ENCODE measurements at places on chromosomes 12 and 14.

DNA sequence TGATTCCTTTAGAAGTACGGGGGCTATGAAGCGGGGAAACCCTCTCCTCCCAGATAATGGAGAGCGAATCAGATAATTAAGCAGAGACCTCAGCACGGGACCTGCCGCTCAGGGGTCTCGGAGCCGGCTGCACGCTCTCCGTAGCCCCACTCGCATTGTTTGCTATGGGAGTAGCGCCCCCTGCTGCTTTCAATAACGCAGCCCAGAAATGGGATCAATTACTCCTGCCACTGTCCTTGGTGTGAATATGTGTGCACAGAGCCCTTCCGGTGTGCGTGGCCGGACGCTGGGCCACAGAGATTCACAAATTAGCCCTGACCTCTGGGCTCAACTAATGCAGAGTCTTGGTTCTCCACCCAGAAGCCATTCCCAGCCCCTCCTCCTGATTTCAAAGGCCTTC lies 76.4 kb upstream of the TMEM132C start:
- H3K27me3 ChIP-seq: no peaks in the 10 kb centered on the region
- no peak for DNase-seq
- no peak overlapping the region for H3K27ac ChIP-seq
- H3K4me1 ChIP-seq: no peaks in the 10 kb centered on the region
- no peaks in the 10 kb centered on the region for H3K36me3 ChIP-seq

GRCh38 chr12:14357486-14357885 lies 8.0 kb upstream of the ATF7IP start:
- H3K36me3 ChIP-seq: no peaks in the 10 kb centered on the region
- no peak overlapping the region for H3K4me3 ChIP-seq
- H3K27ac ChIP-seq: no peak overlapping the region
- no peaks in the 10 kb centered on the region for H3K4me1 ChIP-seq
- H3K27me3 ChIP-seq: no peaks in the 10 kb centered on the region

DNA sequence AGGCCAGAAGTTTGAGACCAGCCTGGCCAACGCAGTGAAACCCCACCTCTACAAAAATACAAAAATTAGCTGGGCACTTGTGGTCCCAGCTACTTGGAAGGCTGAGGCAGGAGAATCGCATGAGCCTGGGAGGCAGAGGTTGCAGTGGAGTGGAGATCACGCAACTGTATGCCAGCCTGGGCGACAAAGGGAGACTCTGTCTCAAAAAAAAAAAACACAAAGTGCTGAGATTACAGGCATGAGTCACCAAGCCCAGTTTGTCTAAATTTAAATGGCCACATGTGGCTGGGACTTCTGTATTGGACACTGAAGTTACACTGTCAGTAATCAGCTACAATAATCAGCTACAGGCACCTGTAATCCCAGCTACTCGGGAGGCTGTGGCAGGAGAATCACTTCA lies 100.9 kb upstream of the AEBP2 start:
- H3K4me1 ChIP-seq: no peaks in the 10 kb centered on the region
- DNase-seq: no peak
- no peak overlapping the region for H3K4me3 ChIP-seq
- no peaks in the 10 kb centered on the region for H3K27me3 ChIP-seq

- peak overlapping the region; percentile 79 for H3K4me3 ChIP-seq
- H3K27me3 ChIP-seq: no peaks in the 10 kb centered on the region
- no peak for DNase-seq
These were observed 1.1 kb upstream of the ATXN2 start for GRCh38 chr12:111600205-111600642.

GRCh38 chr14:82536566-82536965 lies 1002.9 kb upstream of the SEL1L start:
- H3K27me3 ChIP-seq: no peaks in the 10 kb centered on the region
- H3K4me1 ChIP-seq: no peaks in the 10 kb centered on the region
- H3K4me3 ChIP-seq: no peak overlapping the region
- H3K36me3 ChIP-seq: no peaks in the 10 kb centered on the region
- DNase-seq: no peak
- no peak overlapping the region for H3K27ac ChIP-seq

GRCh38 chr14:58747181-58747580 lies 109.4 kb downstream of the DACT1 start:
- H3K4me3 ChIP-seq: no peak overlapping the region
- H3K27ac ChIP-seq: no peak overlapping the region
- no peaks in the 10 kb centered on the region for H3K27me3 ChIP-seq

GRCh38 chr12:2337031-2338010 lies 284.5 kb downstream of the CACNA1C start:
- H3K27me3 ChIP-seq: no peaks in the 10 kb centered on the region
- no peak overlapping the region for H3K4me3 ChIP-seq
- peaks cover 50% of the 10 kb centered on the region for H3K4me1 ChIP-seq

- H3K27me3 ChIP-seq: no peaks in the 10 kb centered on the region
- no peak for DNase-seq
- no peaks in the 10 kb centered on the region for H3K36me3 ChIP-seq
- H3K27ac ChIP-seq: no peak overlapping the region
These were observed 3.9 kb upstream of the PPP1R12A start for GRCh38 chr12:79938843-79939242.

- no peaks in the 10 kb centered on the region for H3K27me3 ChIP-seq
- H3K36me3 ChIP-seq: no peaks in the 10 kb centered on the region
- H3K4me1 ChIP-seq: no peaks in the 10 kb centered on the region
- H3K27ac ChIP-seq: no peak overlapping the region
- H3K4me3 ChIP-seq: no peak overlapping the region
- no peak for DNase-seq
These were observed 85.4 kb upstream of the RTL1 start for GRCh38 chr14:100988956-100989355.

GRCh38 chr14:82642425-82642824 lies 1108.8 kb upstream of the SEL1L start:
- no peaks in the 10 kb centered on the region for H3K4me1 ChIP-seq
- H3K36me3 ChIP-seq: no peaks in the 10 kb centered on the region
- no peak for DNase-seq
- H3K27ac ChIP-seq: no peak overlapping the region

GRCh38 chr14:96997996-96998395 lies 200.8 kb downstream of the VRK1 start:
- H3K36me3 ChIP-seq: no peaks in the 10 kb centered on the region
- no peaks in the 10 kb centered on the region for H3K27me3 ChIP-seq
- no peak overlapping the region for H3K4me3 ChIP-seq

- no peak overlapping the region for H3K27ac ChIP-seq
- DNase-seq: no peak
- no peaks in the 10 kb centered on the region for H3K4me1 ChIP-seq
- no peaks in the 10 kb centered on the region for H3K27me3 ChIP-seq
- no peak overlapping the region for H3K4me3 ChIP-seq
These were observed 378.8 kb upstream of the FAR2 start for GRCh38 chr12:28770322-28770721.

DNA sequence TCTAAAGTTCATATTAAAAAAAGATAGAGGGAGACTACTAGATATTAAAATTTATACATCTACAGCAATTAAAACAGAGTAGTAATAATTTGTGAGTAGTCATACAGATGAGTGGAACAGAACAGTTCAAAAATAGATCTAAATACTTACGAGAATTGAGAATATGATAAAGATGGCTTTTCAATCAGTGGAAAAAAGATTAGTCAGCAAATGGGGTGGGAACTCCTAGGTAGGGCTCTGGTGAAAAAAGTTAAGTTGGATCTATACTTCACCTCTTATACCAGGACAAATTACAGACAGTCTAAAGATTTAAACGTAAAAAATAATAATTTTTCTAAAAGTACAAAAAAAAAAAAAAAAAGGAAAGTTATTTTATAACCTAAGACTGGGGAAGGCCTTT lies 66.9 kb downstream of the GPATCH2L start:
- no peak overlapping the region for H3K27ac ChIP-seq
- H3K27me3 ChIP-seq: no peaks in the 10 kb centered on the region
- H3K36me3 ChIP-seq: no peaks in the 10 kb centered on the region
- no peaks in the 10 kb centered on the region for H3K4me1 ChIP-seq
- DNase-seq: no peak
- H3K4me3 ChIP-seq: no peak overlapping the region

- no peaks in the 10 kb centered on the region for H3K27me3 ChIP-seq
- H3K36me3 ChIP-seq: no peaks in the 10 kb centered on the region
- H3K4me1 ChIP-seq: no peaks in the 10 kb centered on the region
These were observed 54.6 kb downstream of the CALM1 start for GRCh38 chr14:90451443-90451842.

- H3K4me3 ChIP-seq: no peak overlapping the region
- H3K27ac ChIP-seq: no peak overlapping the region
- H3K27me3 ChIP-seq: no peaks in the 10 kb centered on the region
- no peaks in the 10 kb centered on the region for H3K4me1 ChIP-seq
- no peaks in the 10 kb centered on the region for H3K36me3 ChIP-seq
- DNase-seq: no peak
These were observed 66.5 kb downstream of the TRIM9 start for GRCh38 chr14:51028361-51028760.

DNA sequence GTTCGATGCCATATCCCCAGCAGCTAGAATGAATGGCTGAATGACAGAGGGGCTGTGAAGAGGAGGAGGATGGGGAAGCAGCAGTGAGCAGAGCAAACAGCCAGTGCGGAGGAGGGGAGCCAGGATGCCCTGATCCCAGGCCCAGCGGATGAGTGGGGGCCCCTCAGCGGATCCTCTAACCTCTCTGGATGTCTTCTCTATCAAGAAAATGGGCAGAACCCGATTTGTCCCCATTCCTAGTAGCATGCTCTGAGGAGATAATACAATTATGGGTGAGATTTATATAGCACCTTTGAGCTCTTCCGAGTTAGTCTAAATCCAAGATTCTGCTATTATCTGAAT lies 30.0 kb upstream of the RPLP0 start:
- peaks cover 94% of the 10 kb centered on the region for H3K4me1 ChIP-seq
- no peak overlapping the region for H3K4me3 ChIP-seq
- no peaks in the 10 kb centered on the region for H3K36me3 ChIP-seq
- DNase-seq: no peak
- H3K27ac ChIP-seq: peak overlapping the region; percentile 97
- no peaks in the 10 kb centered on the region for H3K27me3 ChIP-seq

GRCh38 chr12:104896146-104896545 lies 61.9 kb downstream of the SLC41A2 start:
- H3K27me3 ChIP-seq: no peaks in the 10 kb centered on the region
- no peak overlapping the region for H3K27ac ChIP-seq
- H3K4me1 ChIP-seq: no peaks in the 10 kb centered on the region
- H3K4me3 ChIP-seq: no peak overlapping the region
- H3K36me3 ChIP-seq: no peaks in the 10 kb centered on the region
- no peak for DNase-seq

GRCh38 chr12:118830296-118830695 lies 151.0 kb upstream of the SRRM4 start:
- H3K27me3 ChIP-seq: no peaks in the 10 kb centered on the region
- H3K36me3 ChIP-seq: no peaks in the 10 kb centered on the region
- no peaks in the 10 kb centered on the region for H3K4me1 ChIP-seq
- DNase-seq: no peak
- no peak overlapping the region for H3K27ac ChIP-seq

DNA sequence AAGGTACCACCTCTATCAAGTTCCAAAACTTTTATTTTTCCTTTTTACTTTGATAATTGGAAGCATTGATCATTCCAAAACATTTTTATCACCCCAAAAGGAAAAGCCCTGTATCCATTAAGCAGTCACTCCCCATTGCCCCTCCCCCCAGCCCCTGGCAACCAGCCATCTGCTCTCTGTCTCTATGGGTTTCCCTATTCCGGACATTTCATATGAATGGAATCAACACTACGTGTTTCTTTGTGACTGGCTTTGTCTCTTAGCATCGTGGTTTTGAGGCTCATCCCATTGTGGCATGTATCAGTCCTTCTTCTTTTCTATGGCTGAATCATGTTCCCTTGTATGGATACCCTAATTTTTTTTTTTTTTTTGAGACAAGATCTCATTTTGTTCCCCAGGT lies 18.0 kb upstream of the PHETA1 start:
- no peak overlapping the region for H3K27ac ChIP-seq
- DNase-seq: no peak
- H3K36me3 ChIP-seq: no peaks in the 10 kb centered on the region
- no peaks in the 10 kb centered on the region for H3K27me3 ChIP-seq
- no peaks in the 10 kb centered on the region for H3K4me1 ChIP-seq
- no peak overlapping the region for H3K4me3 ChIP-seq

DNA sequence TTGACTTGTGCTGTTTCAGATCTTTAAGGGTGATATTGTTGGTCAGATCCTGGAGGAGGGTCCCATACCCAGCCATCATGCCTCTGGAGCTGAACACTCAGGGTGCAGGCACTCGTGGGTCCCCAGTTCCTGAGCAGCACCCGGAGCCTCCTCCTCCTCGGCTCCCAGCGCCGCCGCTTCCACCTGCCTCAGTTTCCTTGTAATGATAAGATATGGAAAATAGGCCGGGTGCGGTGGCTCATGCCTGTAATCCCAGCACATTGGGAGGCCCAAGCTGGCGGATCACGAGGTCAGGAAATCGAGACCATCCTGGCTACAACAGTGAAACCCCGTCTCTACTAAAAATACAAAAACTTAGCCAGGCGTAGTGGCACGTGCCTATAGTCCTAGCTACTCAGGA lies 20.2 kb upstream of the AEBP2 start:
- DNase-seq: no peak
- H3K36me3 ChIP-seq: no peaks in the 10 kb centered on the region
- H3K4me1 ChIP-seq: no peaks in the 10 kb centered on the region
- no peak overlapping the region for H3K4me3 ChIP-seq
- H3K27me3 ChIP-seq: no peaks in the 10 kb centered on the region
- no peak overlapping the region for H3K27ac ChIP-seq

- H3K36me3 ChIP-seq: no peaks in the 10 kb centered on the region
- no peaks in the 10 kb centered on the region for H3K27me3 ChIP-seq
- DNase-seq: no peak
- no peak overlapping the region for H3K27ac ChIP-seq
- no peak overlapping the region for H3K4me3 ChIP-seq
- peaks cover 19% of the 10 kb centered on the region for H3K4me1 ChIP-seq
These were observed 185.3 kb upstream of the FBXO33 start for GRCh38 chr14:39617537-39617936.

DNA sequence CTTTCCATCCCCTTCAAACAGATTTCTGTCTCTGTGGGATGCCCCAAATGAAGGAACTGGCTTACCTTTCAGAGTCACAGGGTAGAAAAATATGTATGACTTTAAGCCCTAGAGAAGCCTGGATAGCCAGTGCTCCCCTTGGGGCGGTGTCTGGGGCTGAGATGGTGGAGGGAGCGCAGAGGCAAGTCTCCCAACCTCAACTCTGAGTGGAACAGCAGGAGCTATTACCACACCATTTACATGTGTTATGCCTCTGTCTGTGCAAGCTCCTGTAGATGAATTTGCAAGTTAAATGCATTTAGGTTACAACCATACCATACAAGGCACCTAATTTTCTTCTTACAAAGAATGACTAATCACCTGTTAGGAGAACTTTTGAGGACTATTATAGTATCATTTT lies 50.4 kb upstream of the CLMN start:
- no peak for DNase-seq
- no peaks in the 10 kb centered on the region for H3K4me1 ChIP-seq
- no peak overlapping the region for H3K27ac ChIP-seq
- no peak overlapping the region for H3K4me3 ChIP-seq
- no peaks in the 10 kb centered on the region for H3K27me3 ChIP-seq

All from gastrocnemius medialis (tissue), 4 donors.